ENCODE measurements at places on chromosomes 7 and 10.

DNA sequence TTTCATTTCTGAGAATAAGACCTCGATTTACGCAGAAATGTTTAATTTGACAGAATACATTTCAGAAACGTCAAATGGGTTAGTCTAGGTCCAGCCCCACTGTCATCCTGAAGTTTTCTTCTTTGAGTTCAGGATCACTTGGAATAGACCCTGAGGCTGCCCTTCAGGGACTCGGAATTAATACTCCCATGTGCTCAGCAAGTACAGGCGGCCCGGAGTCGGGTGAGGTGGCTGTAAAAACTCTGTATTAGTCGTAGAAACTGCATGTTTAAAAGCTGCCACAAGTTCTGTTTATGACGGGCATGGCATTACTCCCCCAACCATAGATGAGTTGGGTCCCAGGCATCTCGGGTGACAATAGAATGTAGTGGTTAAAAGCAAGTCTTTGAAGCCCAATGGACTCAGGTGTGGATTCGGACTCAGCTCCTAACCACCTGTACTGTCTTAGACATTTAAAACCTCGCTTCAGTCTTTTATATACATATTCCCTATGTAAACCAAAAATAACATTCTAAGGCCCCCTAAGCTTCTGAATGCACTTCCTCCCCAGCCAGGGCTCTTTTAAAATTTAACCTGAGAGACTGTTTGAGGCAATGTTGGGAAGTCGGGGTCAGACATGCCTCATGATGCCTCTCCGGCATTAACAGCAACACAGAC lies 216.3 kb downstream of the ADARB2 start:
- DNase-seq, result no peak

- no peak for DNase-seq
Observed at GRCh38 chr10:23338886-23339285, 5.7 kb downstream of the C10orf67 start.

DNA sequence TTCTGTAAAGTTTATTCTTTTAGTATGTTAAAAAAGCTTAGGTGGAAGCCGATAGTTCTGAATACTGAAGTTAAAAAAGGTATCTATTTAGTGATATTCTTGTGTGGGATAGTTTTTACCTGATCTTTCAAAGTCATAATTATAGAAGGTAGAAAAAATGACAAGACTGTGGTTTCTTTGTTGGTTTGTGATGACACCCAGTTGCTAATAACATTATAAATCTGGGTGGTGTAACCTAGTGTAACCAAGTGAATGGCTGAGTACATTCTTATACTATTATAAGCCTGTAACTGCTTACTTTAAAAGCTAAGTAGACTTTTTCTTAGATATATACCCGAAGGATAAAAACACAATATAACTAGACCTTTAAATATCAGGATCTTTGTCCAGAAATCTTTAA lies 2.3 kb downstream of the CDK13 start:
- DNase-seq, result no peak

DNA sequence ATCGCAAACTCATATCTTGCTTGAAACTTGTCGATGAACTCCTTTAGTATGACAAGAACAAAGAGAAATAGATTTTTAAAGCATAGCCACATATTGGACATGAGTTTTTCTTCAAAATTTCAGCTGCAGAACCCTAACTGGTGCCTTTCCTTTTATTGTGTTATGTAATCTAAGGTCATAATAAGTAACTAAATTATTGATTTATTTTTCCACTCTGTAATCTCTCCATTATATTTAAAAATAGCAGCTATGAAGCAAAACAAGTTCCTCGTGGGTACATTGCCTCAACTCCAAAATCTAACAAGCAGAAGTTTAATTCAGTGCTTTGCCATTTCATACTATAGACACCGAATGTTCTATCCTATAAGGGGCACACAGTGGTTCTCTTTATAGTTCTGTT lies 159.2 kb upstream of the PRSS1 start:
- no peak for DNase-seq

- no peak for DNase-seq
Observed at GRCh38 chr10:22932626-22933370, 4.9 kb downstream of the ARMC3 start.

- DNase-seq, result no peak
Observed at GRCh38 chr10:75403144-75403938, 1.8 kb upstream of the ZNF503 start.

Measured in putamen (tissue), 1 donor.